NCI-H1436 treated with DMSO at 0.1 percent for 48 hours (cell line): ENCODE measurements at places on chromosomes 6 and 20.

DNA sequence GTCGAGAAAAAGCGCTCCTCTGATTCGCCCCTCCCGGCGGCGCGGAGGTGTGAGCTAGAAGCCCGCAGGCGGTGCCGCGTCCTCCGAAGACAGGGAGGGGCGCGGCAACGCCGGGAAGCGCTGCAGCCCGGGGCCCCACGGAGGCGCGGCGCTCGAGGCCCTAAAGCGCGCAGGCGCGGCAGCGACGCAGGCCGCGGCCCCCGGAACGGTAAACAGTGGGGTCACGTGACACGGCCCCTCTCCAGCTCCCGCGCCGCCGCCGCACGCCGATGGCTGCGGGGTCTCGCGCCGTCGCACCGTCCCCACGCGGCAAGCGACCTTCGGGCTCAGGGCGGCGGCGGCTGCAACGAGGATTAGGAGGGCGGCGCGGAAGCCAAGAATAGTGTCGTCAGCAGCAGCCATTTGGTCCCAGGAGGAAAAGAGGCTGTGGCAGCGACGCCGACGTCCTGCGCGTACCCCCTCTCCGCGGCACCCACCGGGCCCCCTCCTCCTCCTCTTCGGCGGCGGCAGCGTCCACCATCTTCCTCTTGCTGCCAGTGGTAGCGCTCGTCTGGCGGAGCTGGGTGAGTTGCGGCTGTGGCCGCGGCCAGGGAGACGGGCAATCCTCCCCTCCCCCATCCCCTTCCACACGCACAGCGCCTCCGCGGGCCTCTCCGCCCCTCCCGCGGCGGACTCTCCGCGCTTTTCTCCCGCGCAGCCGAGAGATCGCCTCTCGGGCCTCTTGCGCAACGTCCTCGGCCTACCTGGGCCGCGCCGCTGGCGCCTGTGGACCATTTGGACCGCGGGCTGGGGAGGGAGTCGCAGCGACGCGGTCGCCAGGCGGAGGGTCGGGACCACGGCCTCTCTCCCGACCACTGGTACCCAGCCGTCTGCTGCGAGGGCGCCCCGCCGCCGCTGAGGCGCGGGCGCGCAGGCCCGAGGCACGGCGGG lies at the start of gene PHF3:
Gene PHF3 (plus strand): TSS at position 215 of the 930 bp plus-strand sequence. CDS start 10,750 bp downstream, outside the sequence.
- DNase-seq = peak; percentile 56

DNA sequence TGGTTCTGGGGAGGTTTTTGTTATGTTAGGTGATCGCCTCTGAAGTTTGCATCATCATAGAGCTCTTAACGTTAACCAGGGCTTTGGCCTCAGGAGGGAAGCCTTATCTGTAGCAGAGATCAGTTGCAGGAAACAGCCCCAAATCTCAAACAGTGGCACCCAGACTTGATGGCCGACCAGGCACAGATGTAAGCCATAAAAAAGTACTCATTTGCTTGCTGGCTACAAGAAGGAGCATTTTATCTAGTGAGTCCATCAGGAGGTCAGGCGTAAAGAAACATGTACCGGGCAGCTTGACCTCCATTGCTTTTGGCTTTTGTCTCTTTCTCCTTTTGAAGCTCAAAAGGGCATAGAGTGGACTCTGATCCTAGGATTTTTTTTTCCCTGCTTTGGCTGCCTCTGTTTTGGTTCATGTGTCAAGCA lies 122.3 kb downstream of the CCDC170 start:
- no peak for DNase-seq

- no peak for DNase-seq
Observed at GRCh38 chr20:15528391-15529111, 1044.7 kb downstream of the KIF16B start.

GRCh38 chr6:44606504-44606903 lies 219.0 kb downstream of the CDC5L start:
- DNase-seq = no peak

GRCh38 chr20:32358883-32359632 lies 927 bp downstream of the ASXL1 start:
- DNase-seq = no peak

DNA sequence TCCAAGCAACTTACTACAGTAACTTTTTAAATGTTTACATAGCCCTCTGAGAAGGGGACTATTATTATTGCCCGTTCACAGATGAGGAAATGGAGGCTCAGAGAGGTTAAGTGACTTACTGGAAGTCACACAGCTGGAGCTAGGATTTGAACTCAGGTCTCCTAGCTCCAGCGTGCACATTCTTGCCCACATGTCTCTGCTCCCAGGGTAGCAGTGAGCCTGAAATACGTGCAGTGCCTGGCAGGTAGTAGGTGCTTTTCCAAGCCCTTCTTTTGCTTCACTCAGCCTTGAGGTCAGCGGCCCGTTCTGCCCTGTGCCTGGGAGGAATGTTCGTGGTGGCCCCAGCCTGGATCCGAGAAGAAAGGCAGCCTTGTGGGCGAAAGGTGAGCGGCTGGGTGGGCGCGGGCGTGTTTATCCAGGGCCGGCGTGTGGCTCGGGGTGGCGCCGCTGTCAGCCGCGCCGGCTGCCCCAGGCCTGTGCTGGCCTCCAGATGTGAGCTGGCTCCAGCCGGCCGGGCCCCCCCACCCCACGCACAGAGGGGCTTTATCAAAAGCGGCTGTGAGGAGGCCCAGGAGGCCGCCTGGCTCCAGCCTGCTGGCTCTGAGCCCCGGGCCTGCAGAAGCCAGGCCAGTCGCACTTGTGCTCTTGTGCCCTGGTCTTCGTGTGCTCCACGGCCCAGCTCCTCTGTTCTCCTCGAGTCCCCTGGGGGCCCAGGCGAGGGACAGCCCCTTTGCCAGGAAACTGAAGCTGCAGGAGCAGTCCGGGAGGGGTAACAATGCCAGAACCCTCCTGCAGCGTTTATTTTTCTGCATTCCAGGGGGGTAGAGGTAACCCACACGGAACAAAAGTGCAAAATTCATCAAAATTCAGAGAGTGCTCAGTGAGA lies 58.1 kb downstream of the UBE2V1 start:
- no peak for DNase-seq
